ENCODE measurements at places on chromosomes 11 and 22.

- DNase-seq = no peak
Measured at GRCh38 chr22:46911346-46911745, 148.9 kb downstream of the TBC1D22A start.

GRCh38 chr11:134423106-134423505, 11.1 kb upstream of the B3GAT1 start:
- DNase-seq = no peak

GRCh38 chr11:119752345-119752871, 23.4 kb upstream of the NECTIN1 start:
- DNase-seq = no peak

DNA sequence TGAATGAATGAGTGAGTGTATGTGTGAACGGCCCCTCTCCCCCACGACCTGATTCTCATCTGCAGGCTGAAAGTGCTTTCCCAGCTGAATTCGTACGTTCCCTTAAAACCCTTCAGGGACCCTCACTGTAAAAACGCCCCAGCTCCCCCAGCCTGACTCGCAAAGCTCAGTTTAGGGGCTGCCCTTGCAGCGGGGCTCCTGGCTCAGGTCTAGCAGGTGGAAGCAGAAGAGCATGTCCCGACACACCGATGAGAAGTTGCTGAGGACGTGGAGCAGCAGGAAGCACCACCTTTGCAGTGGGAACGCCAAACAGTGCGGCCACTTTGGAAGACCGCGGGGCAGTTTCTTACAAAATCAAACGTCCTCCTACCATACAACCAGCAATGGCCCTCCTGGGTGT, 3.6 kb upstream of the MRPL23 start:
- no peak for DNase-seq

DNA sequence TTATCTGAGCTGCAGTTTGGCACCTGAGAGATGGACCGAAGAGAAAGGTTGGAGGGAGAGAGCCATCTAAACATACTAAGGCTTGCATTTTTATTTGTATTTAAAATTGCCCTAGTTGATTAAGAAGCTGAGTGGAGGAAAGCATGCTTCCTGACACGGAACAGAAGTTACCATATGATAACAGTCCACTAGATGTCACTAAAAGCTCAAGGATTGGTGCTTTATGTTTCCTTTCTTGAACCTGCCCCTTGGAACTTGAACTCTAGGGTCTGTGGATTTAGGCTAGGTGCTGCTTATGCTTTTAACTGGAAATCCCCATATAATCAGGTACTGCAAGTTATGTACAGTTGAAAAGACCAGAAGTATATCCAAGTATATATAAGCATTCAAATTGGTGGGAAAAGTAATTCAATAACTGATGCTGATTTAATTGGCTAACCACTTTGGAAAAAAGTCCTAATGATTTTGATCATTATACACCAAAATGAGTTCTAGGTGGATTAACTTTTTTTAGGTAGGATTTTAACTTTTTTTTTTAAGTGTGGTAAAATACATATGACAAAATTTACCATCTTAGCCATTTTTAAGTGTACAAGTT, 9.5 kb downstream of the RBMXL2 start:
- peak; percentile 2 for DNase-seq

DNA sequence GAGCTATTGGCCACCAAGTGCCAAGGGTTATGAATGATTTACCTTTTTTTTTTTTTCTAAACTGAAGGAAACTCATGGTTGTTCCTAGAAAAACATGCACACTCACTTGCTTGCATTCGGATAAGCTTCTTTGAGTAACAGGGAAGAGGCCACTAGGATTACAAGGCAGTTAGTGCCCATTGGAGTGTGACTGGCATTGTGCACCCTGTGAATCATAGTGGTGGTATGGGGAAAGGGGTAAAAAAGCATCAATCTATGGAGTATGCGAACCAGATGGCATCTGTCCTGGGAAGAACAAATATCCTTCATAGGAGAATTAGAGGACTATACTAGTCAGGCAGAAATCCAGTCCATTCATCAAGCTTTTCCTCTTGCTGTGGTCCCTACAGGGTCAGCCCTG, 24.2 kb downstream of the CD44 start:
- DNase-seq = no peak

GRCh38 chr11:116379185-116379828, 393.5 kb downstream of the BUD13 start:
- no peak for DNase-seq

- DNase-seq = no peak
Measured at GRCh38 chr11:721741-722345, 15.8 kb downstream of the EPS8L2 start.

GRCh38 chr11:18844753-18845367, 53.3 kb upstream of the PTPN5 start:
- DNase-seq = no peak

GRCh38 chr11:75714211-75714610, 3.4 kb upstream of the MOGAT2 start:
- DNase-seq = no peak

DNA sequence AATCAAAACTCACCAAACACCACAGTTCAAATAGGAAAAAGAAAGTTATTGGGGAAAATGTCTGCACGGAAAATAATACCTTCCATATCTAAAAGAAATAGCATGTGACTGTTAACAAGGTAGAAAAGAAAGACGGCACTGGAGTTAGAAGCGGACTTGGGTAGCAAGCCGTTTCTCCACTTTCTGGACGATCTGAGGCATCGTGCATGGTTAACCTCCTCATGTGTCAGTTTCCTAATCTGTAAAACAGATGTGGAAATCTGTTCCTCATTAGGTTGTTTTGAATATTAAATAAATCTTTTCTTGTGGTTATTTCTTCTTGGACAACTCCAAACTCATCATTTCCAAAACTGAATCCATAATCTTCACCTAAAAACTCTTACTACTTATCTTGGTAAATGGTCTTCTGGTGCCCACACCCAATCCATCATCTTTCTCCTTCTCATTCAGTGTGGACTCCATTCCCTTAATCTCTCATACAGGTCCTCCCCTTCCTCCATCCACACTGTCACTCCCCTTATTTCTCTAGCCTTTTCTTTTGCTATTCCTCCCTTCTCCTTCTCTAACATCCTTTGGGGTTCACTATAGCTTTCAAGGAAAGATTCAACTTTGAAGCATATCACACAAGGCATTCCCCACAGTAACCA, 53.5 kb downstream of the VSIG10L2 start:
- no peak for DNase-seq

- DNase-seq = no peak
Measured at GRCh38 chr11:122656631-122657101, 1.1 kb downstream of the UBASH3B start.

GRCh38 chr11:66568124-66568916, at the start of gene CTSF:
Gene CTSF (minus strand): TSS chr11:66568606. CDS start chr11:66568486, 120 bp downstream.
- peak; percentile 32 for DNase-seq

- no peak for DNase-seq
Measured at GRCh38 chr11:9757809-9758636, 94.1 kb downstream of the SWAP70 start.

GRCh38 chr11:62694455-62695167, 5.3 kb upstream of the LRRN4CL start:
- DNase-seq = no peak

All from fibroblast of skin of left biceps (primary cell).